ENCODE measurements at places on chromosomes 2 and 18.

DNA sequence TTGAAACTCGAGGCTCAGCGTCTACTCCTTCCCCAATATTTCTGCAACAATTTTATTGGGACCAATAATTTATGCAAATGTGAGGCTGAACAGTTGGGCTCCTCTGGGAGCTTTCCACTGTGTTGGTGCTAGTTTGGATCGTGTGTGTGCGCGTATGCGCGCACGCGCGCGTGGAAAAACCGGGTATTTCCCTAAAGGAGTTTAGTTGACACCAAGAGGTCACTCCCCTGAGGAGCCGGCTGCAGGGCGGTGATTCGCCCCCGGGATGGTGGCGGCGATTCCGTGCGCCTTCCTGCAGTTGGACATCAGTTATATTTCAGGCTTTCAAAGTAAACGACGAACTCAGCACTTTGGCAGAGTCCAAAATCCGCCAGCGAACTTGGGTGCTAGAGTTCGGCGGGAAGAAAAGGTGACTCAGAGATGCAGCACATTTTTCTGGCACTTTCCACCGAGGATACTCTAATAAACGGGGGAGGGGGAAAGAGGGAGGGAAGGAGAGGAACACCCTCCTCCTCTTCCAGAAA, 186.5 kb upstream of the FANCL start:
- DNase-seq: peak; percentile 64

GRCh38 chr18:35174745-35175144, 66.1 kb upstream of the ZNF397 start:
- DNase-seq: no peak

GRCh38 chr2:188604579-188604978, 312.9 kb downstream of the GULP1 start:
- DNase-seq: no peak

DNA sequence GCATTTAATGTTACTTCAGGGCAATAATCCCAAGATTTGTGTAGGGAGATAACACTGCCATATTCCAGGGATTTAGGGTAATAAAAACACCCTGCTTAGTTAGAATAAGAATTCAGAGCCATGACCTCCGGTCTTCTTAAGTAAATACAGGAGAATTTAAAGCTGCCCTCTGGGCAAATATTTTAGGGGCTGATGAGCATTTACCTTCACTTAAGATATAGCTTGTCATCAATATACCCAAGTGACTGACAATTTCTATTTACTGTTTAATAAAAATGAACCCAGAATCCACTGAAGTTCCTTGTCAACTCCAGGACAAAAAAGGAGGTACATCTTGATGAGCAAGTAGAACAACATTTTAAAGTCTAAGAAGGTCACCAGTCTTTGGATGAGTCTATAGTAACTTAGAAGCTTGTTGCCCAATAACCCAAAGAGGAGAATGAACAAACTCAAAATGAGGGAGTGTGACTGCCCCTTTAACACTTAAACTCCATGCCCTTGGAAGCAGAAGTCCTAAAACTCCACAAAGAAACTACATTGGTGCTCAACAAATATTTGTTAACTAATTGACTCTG, 24.3 kb upstream of the IKZF2 start:
- no peak for DNase-seq

DNA sequence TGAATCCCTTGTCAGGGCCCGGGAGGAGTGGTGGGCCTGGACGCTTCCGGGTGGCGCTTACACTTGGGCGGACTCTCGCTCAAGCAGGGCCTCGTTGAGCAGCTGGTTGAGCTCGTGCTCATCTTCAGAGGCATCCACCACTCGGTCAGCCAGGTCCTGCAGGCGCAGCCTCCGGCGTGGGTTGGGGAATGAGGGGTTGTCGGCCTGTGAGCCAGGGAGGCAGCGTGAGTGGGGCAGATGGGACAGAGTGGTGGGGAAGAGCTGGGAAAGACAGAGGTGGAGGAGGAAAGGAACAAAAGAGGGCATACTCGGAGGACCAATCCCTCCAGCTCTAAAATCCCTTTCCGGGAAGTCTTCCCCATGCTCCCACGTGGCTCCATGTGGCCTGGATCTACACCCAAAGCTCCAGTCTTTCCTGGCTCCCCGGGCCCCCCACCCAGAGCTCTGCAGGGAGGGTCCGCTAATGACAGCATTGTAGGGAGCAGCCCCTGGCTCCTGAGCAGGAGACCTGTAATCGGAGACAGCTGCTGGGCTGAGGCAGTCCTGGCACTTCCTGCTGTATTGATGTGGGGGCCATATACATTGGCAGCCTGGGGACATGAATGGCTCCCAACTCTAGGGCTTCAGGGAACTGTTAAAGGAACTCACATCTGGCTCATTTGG, 41.6 kb downstream of the CENPO start:
- DNase-seq: no peak

All from Right ventricle myocardium inferior (tissue), 1 donor.